ENCODE measurements at places on chromosomes 6 and 20.

DNA sequence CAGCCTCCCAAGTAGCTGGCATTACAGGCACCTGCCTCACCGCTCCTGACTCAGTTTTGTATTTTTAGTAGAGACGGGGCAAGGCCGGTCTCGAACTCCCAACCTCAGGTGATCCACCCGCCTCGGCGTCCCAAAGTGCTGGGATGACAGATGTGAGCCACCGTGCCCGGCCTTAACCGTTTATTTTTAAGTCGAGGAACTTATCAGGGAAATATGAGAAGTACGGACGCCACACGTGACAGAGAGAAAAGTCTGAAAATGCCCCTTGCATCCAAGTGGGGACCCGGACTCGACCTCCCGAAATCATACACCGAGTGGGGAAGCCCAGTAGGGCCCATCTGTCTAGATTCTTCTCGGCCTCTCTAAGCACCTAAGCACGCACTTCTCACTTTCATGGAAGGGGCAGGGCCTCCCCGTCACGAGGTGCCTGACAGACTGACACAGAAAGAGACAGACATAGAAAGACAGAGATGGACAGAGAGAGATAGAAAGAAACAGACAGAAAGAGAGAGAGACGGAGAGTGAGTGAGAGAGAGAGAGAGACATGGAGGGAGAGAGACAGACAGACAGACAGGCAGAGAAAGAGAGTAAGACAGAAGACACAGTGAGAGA lies 756.5 kb upstream of the DEFB115 start:
- DNase-seq: no peak

DNA sequence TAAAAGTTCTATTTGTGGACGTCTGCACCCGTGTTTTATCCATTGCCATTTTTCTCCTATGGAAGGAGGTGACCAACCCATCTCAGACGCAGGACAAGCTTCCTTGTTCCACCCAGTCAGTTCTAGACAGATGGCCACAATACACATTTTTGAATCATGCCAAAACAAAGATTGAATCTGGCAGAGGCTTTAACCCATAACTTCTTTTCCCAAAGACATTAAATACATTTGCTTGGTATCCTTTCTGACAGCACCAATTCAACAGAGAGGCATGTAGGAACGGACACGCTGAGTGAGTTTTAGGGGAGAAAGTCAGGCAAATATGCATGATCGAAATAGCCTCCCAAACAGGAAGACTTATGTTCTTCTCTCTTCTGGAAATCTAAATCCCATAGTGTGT lies 552.7 kb upstream of the AGPAT4 start:
- DNase-seq: no peak

- no peak for DNase-seq
Observed at GRCh38 chr6:5078121-5078669, 6.9 kb upstream of the PPP1R3G start.

- no peak for DNase-seq
Observed at GRCh38 chr20:63124782-63125580, 91.0 kb downstream of the YTHDF1 start.

DNA sequence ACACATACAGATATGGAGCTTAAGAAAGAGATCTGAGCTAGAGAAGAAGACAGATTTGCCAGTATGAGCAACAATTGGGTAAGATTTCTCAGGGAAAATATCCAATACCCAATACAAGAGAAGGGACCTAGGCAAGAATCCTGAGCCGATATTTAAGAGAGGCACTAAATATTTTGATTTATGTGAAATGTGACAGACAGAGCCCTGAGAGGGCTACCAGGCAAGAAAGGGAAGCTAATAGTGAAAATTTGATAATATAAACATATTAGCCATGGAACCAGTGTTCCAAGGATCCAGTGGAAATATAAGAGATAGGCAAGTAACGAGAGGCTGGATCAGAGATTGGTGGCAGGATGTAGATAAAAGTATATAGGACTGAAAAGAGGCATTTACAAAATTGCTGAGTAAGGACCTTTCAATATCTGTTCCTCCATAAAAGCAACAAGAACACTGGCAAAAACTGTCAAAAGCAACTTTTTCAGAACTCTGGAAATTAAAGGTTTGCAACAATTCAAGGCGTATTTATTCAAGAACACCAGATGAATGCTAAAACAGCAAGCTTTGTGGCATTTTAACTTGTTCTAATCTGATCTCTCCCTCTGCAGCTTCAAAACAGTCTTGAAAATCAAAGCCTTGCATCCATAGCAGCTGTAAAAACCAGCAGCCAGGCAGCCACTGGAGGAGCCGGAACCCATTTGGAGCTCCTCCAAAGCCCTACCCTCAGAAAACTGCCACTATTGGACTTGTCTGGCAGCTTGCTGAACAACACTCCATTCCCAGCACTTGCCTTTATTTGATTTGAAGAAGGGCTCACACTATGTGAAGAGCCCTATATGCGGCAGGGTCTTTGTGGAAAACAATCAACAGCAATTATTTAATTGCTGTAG lies 58.8 kb downstream of the REV3L start:
- peak; percentile 33 for DNase-seq

- DNase-seq: no peak
Observed at GRCh38 chr6:37190159-37190535, 20.2 kb downstream of the PIM1 start.

GRCh38 chr6:106026748-106027715 lies 59.1 kb upstream of the PRDM1 start:
- no peak for DNase-seq

GRCh38 chr6:2715737-2716136 lies 35.0 kb downstream of the MYLK4 start:
- no peak for DNase-seq

DNA sequence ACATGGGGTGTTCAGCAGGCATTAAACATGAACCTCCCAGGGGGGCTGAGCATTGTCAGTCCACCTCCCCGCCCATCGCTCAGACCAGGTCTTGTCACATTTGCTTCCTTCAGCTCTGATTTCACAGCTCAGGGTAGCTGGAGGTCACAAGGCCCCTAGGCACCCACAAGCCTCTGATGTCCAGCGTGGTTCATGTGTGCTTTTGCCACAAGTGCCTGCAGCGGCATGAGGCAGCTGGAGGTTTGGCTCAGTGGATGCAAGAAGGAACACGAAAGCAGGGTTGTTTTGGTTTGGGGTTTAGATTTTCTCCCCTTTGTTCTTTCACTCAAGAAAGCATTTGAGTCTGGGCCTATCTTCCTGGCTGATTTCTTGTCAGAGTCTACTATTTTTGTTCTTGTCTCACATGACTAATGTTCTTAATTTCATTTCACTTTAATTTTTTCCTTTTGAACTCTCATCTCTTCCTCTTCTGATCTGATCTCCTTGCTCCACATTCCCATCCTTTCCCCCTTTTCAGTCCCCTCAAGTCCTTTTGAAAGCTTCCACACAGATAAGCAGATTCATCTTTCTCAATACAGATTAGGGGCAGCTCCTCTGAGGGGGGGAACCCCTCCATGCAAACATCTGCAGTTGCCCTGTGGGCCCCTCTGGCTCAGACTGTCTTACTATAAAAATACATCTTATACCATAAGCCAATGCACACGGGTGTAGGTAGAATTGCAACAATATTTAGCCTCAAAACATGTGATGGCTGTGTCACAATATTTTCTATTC lies 68.1 kb upstream of the CEP85L start:
- DNase-seq: peak; percentile 40

DNA sequence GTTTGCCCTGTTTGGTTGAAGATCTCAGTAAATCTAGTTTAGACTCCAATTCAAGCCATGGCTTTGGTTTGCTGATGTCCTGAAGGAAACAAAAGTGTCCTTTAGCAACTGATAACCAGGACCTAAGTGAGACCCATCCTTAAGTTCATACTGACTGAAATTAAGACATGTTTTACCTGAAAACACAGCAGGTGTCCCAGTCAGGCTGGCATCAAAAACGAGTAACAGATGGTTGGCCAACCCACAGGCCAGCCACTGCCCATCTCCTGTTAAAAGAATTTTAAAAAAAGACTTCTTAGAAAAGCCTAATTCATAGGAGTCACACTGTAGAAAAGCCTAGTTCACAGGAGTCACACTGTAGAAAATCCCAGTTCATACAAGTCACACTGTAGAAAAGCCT lies 58.3 kb downstream of the WDR27 start:
- no peak for DNase-seq

- DNase-seq: no peak
Observed at GRCh38 chr6:7112741-7113313, 5.1 kb downstream of the RREB1 start.

DNA sequence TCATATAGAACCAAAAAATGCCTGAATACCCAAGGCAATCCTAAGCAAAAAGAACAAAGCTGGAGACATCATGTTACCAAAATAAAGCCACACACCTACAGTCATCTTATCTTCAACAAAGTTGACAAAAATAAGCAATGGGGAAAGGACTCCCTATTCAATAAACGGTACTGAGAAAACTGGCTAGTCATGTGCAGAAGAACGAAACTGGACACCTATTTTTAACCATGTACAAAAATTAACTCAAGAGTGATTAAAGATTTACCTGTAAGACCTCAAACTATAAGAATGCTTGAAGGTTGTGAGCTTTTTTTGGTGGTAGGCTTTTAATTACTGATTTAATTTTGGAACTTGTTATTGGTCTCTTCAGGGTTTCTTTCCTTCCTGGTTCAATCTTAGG lies 236.0 kb upstream of the DEFB112 start:
- no peak for DNase-seq

GRCh38 chr6:129498541-129498940 lies 211.4 kb downstream of the ARHGAP18 start:
- no peak for DNase-seq

DNA sequence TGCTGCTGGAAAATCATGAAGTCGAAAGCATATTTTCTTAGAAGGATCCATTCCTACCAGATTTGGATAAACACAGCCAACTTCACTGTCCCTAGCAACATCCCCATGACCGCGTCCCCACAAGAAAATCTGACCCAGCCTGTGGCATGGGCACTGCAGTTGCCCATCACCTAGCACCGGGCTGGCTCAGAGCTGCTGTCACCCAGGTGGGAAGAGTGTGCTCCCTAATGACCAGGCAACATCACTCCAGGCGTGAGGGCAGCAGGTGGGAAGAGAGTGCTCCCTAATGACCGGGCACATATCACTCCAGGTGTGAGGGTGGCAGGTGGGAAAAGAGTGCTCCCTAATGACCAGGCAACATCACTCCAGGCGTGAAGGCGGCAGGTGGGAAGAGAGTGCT lies 238.0 kb downstream of the TBXT start:
- DNase-seq: no peak

DNA sequence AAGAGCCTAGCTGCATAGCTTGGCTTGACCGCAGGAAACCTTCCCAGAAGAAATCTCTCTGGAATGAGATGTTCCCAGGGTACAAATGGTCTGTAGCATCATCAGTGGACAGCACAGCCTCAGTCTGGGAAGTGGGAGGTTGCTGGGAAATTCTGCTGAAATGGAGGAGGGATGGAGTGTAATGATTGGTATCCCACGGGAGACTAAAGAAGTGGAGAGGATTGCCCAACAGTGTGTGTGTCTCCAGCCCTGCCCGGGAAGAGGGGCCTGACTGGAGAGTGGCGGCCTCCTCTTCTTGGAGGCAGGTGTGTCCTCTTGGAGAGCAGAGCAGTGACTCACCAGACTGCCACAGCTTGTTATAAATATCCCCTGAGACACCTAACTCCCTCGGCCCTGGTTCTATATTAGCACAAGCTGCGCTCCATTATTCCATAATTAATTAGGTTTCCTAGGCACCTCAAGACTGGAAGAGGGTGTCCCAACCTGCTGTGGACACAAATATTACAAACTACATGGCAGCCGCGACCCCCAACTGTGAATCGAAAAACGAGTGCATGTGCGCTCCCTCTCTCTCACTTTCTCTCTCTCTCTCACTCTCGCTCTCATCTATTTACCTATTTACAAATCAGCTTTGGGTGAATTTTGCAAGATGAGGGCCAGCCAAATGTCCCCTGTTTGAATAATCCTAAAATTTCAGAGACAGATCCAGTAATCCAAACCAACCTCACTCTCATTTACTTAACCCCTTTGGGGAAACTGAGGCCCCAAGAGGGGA lies 68.8 kb downstream of the FGD2 start:
- no peak for DNase-seq

DNA sequence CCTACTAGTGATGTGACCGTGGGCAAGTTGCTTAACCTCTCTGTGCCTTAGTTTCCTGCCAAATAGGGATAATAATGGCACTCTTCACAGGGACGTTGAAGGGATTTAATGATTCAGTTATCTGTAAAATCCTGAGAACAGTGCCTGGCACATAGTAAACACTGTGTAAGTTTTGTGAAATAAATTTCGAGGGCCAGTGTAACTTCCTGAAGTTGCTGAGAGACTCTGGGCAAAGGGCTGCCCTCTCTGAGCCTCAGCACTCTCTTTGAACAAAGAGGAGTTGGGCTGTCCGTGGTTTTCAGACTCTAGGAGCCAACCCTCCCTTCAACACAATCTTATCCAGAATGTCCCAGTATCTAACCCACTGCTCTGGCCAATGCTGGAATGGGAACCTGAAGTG lies 2.5 kb upstream of the TEAD3 start:
- DNase-seq: no peak

- no peak for DNase-seq
Observed at GRCh38 chr6:79665725-79666551, 34.8 kb downstream of the SH3BGRL2 start.

GRCh38 chr6:151288712-151289398 lies 49.1 kb downstream of the AKAP12 start:
- no peak for DNase-seq

- DNase-seq: no peak
Observed at GRCh38 chr6:51265426-51265825, 446.8 kb downstream of the TFAP2B start.

- DNase-seq: no peak
Observed at GRCh38 chr6:53309059-53309900, 39.5 kb downstream of the ELOVL5 start.

- DNase-seq: peak; percentile 56
Observed at GRCh38 chr20:36538026-36538722, 3.1 kb upstream of the MYL9 start.

DNA sequence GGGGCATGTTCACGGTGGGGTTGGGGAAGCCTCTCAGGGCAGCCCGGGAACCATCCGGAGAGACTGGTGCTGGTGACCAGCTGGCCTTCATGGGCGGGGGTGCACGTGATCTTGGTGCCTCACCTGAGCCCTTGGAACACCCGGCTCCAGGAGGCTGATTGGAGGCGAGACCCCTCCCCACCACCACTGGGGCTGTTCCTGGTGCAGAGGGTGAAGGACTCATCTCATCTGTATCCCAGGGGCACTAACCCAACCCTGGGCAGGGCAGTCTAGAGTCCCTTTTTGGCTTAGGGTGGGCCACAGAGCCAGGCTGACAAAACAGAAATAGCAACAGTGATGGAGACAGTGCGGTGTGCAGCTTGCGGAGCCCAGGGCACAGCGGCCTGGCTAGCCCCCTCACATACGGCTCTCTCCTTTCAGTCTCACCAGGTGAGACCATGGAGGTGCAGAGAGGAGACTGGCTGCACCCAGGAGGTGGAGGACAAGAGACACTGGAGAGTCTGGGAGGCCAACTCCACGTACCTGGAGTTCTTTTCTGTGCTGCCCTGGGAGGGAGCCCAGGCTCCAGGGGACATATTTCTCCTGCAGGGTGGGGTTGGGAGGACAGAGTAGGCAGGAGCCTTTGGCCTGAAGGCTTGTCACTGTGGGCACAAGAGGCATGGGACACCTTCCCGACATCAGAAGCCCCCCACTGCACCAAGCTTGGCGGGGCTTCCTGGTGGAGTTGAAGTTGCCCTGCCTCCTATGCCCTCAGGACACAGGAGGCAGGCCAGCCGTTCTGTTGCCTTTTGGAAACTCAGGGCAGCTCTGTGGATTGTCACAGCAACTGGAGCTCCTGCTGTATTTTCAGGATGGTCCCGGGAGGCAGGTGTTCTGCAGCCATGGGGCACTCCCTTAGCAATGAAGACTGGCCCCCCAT lies 106.0 kb downstream of the SYCP2 start:
- no peak for DNase-seq
